ENCODE measurements at places on chromosomes 1 and 21.

- DNase-seq: no peak
Measured at GRCh38 chr21:36987845-36988244, 18.7 kb upstream of the RIPPLY3 start.

DNA sequence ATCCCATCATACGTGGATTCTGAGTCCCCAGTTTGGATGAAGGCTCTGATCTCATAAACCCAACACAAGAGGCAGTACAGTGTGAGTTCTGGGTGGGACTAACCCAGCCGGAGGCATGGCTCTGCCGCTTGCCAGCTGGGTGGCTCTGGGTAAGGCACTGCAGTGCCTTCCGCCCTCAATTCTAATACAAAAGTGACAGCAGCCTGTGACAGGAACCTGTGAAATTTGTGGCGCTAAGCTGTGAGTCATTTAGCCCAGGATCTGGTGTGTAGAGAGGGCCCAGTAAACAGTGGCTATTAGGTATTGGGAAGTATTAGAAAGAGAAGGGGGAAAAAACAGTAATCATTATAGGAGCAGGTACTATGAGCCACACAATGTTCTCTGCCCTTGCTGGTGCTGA, 23.3 kb downstream of the HSPG2 start:
- no peak for DNase-seq

DNA sequence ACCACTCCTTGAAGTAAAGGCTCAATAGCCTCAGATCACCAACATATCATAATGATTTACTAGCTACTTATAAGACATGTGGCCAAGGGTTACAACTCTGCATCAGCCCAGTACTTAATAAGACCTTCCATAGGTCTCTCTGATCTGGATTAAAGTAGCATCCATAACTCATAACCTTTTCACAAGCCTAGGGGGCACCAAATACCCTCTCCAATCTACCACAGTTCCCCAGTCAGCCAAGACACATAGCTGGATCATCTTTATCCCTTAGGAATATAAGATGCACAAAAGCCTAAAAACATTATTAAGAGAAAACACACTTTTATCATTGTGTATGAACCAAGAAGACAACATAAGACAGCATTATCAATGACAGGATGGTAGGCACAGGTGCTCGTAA, 22.1 kb downstream of the SSX2IP start:
- no peak for DNase-seq

DNA sequence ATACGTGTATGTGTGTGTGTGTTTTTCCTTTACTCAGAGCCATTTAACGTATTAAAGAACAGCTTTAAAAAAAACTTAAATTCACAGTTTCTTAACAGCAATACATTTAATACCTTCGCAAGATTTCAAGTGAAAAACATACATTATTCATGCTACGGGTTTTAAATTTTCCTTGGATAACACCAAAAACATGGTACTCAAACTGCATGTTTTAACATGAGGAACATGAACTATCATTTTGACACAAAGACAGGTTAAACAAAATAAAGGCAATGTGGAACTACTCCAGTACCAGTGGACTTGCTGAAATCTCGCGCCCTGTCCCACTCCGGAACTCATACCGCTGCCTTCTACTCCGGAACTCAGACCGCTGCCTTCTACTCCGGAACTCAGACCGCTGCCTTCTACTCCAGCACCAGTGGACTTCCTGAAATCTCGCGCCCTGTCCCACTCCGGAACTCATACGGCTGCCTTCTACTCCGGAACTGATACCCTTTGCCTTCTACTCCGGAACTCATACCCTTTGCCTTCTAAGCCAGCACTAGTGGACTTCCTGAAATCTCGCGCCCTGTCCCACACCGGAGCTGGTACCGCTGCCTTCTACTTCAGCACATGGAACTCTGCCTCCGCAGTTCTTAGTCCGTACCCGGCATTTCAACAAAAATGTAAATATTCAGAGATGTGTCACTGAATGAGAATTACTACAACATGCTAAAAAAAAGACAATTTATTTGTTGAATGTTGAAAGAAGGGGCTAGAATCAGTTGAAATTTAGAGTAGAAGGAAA, 148.6 kb downstream of the NCAM2 start:
- DNase-seq: no peak

DNA sequence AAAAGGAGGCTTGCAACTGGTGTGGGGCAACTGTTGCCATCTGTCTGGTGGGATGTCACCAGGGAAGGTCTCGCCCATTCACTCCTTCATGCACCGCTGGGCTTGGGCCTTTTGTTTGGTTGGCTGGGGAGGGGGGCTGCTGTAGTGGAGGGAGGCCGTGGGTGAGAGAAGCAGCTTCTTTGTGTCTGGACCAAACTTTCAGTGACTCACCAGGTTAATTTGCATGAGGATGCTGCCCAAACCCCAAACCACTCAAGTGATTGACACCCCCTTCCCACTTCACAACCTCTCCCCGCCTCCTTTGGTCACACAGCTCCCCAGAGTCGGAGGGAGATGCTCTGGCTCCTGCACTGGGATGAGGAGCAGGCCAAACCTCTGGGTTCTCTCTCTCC, 19.7 kb downstream of the BTG2 start:
- peak; percentile 46 for DNase-seq

DNA sequence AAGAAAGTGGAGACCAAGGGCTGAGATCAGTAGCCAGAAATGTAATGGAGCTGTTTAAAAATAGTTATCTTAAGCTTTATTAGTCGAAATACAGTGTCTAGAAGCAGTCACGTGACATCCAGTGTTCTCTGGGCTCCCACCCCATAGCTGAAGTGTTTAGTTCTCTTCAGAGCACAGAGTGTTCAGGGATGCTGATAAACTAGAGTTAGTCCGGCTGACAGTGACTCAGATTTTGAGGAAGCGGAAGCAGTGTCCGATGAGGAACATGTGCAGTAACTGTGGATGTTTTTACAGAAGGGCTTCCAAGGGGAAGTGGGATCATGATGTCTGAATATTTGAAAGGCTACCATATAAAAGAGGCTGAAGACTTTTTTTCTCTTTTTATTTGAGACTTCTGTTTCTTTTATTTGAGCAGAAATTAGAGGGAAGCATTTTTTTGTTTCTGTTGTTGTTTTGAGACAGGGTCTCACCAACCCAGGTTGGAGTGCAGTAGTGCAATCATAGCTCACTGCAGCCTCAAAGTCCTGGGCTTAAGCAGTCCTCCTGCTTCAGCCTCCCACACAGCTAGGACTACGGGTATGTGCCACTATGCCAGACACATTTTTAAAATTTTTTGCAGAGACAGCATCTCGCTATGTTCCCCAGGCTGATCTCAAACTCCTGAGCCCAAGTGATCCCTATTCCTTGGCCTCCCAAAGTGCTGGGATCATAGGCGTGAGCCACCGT, 124.2 kb downstream of the GALNT2 start:
- no peak for DNase-seq

DNA sequence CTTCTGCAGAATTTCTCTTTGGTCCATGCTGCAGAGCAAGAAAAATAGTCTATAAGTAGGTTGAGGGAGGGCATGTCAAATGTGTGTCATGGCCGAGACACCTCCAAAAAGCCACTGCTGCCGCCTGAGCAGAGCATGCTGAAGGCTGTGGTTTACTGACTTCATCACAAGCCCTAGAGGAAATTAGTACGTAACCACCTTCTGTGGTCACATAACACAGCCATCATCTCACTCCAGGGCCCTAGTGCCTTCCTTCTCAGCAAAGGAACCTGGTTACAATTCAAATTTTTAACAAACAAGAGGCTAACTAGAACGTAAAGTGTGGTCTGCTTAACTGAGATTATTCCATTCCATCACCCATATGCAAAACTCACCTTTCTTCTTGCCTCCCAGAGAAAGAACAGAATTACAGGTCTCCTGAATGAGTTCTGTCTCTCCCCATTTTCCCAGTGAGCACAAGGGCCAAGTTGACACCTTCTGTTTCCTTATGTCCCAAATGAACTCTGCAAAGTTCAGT, at the start of gene PTPN22:
TSS of gene PTPN22 (minus strand) at position 116 of the 517 bp plus-strand sequence.
- no peak for DNase-seq

GRCh38 chr21:23401278-23401677, 2206.0 kb downstream of the MRPL39 start:
- no peak for DNase-seq

- DNase-seq: no peak
Measured at GRCh38 chr21:24225431-24225830, 1381.8 kb downstream of the MRPL39 start.

DNA sequence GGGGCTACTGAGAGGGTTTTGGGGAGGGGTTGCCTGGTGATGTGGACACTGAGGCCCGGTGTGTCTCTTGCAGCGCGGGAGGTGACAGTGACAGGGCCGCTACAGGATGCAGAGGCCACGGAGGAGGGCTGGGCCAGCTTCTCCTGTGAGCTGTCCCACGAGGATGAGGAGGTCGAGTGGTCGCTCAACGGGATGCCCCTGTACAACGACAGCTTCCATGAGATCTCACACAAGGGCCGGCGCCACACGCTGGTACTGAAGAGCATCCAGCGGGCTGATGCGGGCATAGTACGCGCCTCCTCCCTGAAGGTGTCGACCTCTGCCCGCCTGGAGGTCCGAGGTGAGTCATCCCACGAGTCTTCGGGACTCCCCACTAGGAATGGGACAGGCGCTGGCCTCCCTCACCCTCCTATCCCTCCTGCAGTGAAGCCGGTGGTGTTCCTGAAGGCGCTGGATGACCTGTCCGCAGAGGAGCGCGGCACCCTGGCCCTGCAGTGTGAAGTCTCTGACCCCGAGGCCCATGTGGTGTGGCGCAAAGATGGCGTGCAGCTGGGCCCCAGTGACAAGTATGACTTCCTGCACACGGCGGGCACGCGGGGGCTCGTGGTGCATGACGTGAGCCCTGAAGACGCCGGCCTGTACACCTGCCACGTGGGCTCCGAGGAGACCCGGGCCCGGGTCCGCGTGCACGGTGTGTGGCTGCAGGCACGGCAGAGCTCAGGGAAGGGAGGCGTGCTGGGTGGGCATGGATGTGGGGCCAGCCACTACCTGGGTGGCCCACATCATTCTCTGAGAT, 72.5 kb downstream of the OBSCN start:
- no peak for DNase-seq

GRCh38 chr1:198850196-198850595, 211.4 kb downstream of the PTPRC start:
- DNase-seq: no peak

- no peak for DNase-seq
Measured at GRCh38 chr1:17011092-17011438, 663 bp downstream of the ATP13A2 start.

- no peak for DNase-seq
Measured at GRCh38 chr1:96388421-96389310, 332.9 kb upstream of the PTBP2 start.

DNA sequence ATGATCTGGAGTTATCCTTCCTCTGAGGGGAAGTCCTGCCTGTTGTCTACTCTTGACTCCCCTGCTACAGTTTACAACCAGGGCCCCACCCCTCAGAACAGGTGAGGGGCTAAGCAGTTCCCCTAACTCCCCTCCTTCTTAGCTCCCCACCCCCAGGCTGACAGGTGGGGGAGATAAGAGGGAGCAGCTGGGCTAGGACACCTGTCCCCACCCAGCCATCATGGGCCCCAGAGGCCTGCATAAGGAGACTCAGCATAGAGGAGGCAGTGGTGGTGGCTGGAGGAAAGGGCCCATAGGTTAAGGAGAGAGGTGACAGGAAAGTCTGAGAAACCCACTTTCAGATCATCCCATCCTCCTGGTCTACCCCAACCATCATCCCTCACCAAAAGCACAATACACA, 6.8 kb downstream of the MEF2D start:
- no peak for DNase-seq

- DNase-seq: no peak
Measured at GRCh38 chr1:93715529-93716126, 34.0 kb upstream of the BCAR3 start.

- DNase-seq: no peak
Measured at GRCh38 chr21:36188937-36189336, 32.3 kb downstream of the DOP1B start.

GRCh38 chr1:26941311-26941710, 19.0 kb downstream of the KDF1 start:
- DNase-seq: no peak

- no peak for DNase-seq
Measured at GRCh38 chr1:152392909-152393308, 21.2 kb downstream of the CRNN start.

DNA sequence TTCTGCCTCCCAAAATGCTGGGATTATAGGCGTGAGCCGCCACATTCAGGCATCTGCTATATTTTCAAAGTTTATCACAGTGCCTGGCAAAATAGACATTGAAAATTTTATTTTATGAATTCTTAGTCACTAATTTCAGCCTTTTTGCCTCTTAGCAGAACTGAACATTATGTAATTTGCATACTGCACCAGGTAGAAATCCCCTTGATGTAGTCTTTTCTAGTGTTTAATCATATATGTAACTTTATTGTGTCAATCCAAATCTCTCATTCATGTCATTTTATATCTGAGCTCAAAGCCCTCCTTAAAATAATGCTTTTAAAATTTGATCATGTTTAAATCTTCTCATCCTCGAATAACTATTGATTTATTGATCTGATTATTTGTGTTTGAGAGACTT, 19.2 kb downstream of the WDTC1 start:
- no peak for DNase-seq

GRCh38 chr1:36320291-36320761, 3.1 kb downstream of the EVA1B start:
- DNase-seq: no peak

GRCh38 chr1:83845437-83846071, 153.4 kb downstream of the TTLL7 start:
- no peak for DNase-seq

- peak; percentile 20 for DNase-seq
Measured at GRCh38 chr1:34176830-34177603, at the start of gene C1orf94. Gene C1orf94 (plus strand): TSS chr1:34176907. CDS start chr1:34177790, 883 bp downstream.

DNA sequence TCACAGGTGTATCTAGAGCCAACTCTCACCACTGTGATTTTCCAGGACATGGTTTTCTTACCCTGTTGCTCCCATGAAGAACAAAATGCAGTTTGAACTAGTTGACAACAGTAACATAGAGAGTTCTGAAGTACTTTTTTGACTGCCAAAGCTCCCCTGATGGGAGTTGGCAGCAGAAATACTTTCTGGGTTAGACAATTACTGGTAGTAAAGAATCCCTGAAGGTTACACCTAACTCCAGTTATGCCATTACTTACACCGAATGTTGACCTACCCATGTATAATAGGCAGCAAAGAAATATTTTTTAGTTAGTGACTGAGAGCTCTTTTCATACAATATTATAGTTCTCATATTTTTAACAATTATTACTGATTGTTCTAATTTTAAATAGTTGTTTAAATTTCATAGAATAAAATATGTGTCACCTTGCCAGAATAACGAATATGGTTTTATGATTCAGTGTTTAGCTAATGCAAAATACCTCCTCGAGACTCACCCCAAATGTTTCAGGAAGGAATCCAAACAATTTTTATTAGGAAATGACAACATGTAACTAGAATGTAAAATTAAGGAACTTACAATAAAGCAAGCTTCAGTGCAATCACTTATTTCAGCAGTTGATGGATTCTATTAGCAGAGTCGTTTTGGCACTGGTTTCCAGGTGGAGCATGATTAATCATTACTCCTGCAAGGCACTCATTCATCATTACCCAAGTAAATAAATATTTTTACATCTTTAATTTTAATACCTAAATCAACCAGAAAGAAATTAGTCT, 237.6 kb downstream of the MRPL39 start:
- no peak for DNase-seq

GRCh38 chr1:228304225-228304624, 96.4 kb downstream of the OBSCN start:
- DNase-seq: no peak

GRCh38 chr21:26093122-26093521, 77.4 kb downstream of the APP start:
- no peak for DNase-seq

- DNase-seq: no peak
Measured at GRCh38 chr1:84159533-84160240, 15.6 kb downstream of the PRKACB start.

- DNase-seq: peak; percentile 90
Measured at GRCh38 chr1:21659099-21659923, 9.8 kb downstream of the RAP1GAP start.

GRCh38 chr1:115527746-115528145, 114.0 kb upstream of the VANGL1 start:
- no peak for DNase-seq

Data from nephron progenitor cell (in vitro differentiated cells).